GM10248 (cell line): ENCODE measurements at places on chromosomes 13 and 19.
A peak's percentile ranks its signal among the peaks of the same experiment; 100 is the strongest.

DNA sequence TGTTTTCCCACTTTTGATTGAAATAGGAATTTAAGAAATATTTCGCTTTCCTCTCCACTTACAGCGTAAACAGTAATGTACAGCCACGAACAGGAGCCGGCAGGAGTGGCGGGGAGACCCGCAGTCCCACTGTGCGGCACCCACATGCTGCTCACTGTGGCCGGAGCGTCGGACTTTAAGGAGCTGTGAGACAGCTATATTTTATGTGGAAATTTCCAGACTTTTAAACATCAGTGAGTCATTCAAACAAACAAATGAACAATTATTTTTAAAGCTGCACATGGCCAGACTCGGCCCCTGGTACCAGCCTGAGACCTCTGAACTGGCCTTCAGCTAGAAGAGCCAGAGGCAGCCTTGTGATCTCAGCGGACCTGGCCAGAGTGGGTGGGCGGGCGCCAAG is 52.5 kb downstream of the CRYL1 start:
- no peak for DNase-seq

GRCh38 chr13:111385183-111385857 is 64.9 kb downstream of the TEX29 start:
- no peak for DNase-seq

DNA sequence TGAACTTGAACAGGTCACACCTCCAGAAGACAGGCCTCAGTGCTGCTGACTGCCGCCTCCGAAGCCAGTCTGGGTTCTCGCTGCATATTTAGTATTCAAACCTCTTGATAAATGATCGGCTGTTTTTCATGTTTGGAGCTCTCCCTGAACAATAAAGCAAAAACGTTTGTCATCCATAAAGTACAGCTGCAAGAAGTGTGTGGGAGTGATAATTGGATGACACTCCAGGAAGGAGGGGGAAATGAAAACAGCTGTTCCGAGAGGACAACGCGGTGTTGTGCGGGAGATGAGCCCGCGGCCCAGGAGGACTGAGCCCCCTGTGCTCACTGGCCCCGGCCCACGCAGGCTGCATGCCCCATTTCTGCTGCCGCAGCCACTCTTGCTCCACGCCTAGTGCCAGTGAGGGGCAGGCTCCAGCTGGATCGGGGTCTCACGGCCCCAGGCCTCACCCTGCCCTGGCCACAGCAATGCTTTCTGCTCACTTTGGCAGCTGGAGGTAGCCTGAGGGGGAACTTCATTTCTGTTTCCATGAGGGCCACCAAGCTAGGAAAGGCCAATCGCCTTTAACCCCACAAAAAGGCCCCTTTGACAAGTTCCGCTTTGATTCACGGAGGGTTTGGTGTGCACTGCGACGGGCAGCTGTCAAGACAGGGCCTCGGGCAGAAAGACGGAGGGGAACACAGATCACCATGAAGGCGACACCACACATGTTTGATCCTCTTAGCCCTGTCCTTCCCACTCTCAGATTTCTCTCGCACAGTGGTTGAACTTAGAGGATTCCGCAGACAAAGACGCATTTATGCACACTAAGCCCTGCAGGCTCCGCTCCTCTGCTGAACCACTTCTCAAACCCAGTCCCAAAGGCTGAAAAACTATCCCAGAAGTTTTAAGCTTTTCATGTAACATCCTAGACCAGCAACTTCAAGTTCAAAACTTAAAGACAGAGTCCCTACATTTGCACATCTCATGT is 537.6 kb downstream of the EFNB2 start:
- no peak for DNase-seq

DNA sequence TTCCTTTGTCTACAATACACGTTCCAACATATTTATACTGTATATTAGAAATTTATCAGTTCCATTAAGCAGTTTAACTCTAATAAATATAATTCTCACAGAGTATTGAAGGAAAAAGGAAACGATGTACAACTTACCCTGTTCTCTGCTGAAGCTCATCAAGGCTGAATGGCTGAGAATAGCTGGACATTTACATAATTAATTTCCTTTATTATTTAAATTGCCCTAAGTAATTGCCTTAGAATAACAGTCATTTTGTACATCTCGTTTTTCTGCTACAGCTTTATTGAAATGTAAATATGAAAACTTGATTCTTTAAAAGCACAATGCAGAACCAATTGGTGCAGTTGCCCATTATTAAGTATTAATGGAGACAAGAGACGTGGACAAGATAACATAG is 648.3 kb upstream of the ATXN8OS start:
- no peak for DNase-seq

- DNase-seq: peak; percentile 13
These were observed 171.4 kb downstream of the OXGR1 start for GRCh38 chr13:96822895-96823294.

DNA sequence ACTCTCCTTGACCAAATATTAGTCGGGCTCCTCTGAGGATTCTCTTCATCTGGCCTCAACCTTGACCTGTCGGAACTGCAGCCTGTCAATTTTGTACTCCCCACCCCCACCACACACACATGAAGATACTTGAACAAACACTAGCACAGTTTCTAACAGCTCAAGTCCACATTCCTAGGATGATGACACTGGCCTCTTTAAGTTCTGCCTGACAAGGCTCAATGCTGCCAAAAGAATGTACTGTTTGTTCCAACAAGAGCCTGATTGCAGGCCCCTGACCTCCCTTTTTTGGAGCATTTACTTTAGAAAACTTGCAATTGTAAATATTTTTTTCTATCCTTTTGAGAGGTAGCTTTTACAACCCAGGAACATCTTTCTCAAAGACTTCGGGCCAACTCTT is 169.2 kb upstream of the IRS2 start:
- no peak for DNase-seq

- DNase-seq: no peak
These were observed 8.6 kb downstream of the LILRA6 start for GRCh38 chr19:54233941-54234340.

- no peak for DNase-seq
These were observed 8.9 kb downstream of the HAS1 start for GRCh38 chr19:51714848-51715247.

DNA sequence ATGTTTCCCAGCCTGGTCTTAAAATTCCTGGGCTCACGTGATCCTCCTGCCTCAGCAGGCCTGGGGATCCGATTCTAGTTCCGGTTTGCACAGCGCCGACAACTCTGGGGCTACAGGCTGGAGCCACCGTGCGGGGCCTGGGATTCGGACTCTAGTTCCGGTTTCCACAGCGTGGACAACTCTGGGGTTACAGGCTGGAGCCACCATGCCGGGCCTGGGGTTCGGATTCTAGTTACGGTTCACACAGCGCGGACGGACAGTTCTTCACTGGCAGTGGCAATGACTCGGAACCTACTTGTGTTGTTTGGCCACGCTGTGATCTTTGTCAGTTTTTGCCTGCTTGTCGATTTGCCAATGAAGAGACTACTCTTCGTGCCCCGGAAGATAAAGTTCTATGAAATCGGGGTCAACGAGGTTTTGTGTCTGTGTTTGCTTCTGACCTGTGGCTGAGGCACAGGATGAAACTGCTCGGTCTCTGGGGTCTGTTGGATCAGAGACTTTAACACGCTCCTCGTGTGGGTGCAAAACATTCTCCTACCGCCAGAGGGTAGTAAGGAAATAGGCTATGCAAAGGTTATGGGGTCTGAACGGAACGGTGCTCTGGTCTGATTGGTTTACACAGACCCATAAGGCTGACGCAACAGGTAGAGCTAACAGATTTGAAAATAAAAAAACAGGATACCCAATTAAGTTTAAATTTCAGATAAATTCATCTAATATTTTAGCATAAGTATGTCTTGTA is 12.1 kb upstream of the ZSCAN1 start:
- DNase-seq: no peak

DNA sequence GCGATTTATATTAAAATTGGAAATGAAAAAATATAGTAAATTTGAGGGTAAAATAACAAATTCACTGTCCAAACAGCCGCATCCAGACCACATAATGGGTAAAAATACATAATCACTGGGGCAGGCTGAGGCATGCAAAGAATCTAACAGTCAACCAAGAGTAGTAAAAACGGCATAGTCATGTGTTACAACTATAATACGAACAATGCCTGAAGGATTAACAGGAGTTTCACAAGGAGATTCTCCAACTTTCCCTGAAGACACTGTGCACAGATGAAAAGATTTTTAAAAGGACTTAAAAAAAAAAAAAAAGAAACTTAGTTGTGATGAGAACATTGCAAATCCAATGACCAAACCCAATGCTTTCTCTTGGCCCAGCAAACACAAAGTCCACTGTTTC is 20.4 kb upstream of the ATXN8OS start:
- no peak for DNase-seq

DNA sequence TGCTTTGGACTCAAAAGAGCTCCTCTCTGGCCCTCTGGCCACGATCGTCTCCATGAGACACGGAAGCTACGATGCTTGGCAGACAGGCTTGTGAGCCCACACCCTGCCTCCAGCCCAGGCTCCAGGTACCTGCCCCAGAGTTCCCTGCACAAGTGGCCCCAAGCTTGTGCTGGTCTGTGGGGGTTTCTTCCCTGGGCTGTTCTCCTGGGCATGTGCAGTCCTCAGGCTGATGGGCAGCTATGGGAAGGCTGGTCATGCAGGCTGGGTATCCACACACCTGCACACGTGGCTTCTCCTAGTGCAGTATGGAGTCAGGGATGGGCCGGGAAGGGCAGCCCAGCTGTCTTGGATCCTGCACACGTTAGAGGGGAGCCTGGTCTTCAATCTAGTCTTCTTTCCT is 43.1 kb downstream of the TEX29 start:
- DNase-seq: no peak

DNA sequence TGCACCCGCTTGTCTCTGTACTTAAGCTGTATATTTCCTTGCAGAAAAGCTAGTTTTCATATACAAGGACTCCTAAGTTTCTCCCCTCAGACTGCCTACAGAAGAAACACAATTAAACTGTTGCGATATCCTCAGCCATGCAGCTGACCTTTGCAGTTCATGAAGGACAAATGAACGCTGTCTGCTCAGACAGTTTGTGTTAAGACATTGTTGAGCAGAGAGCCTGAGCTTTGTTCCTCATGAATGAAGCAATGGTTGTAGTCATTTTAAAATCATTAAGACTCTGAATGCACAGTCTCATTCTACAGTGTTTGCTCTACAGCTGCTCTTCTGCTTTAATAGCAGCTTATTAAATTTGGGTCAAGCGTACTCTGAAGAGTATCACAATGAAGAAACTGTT is 23.2 kb upstream of the MAB21L1 start:
- DNase-seq: no peak

DNA sequence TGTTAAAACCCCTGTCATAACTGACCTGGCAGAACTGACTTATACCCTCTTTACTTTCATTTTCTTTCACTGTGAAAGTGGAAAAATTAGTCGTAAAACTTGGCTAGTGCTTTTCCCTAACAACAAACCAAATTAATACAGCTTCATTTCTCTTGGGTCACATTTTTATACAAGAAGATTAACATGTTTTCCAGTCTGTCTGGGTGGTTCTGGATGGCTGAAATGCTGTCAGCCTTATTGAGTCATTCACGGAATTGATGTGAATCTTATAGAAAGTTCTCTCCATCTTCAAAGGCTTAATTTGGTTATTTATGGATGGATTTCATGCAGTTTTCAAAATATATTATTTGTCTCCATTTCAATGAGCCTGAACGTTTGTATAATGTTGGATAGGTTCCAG is 440.0 kb downstream of the KCTD12 start:
- no peak for DNase-seq

DNA sequence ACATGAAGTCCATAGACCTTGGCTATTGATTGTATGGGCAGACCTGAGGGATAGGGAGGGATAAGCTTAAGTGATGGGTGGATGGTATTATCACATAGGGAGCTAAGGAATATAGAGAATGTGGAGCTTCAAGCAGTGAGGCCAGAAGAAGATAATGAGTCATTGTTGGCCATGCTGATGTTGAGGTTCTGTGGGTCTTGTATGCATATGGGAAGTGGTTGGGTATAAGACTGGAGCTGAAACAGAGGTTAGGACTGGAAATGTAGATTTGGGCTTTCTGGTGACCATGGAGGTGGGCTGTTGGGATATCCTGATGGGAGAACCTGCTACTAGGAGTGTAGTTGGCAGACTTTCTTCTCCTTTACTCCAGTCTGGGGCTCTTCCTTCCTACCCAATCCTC is 73.7 kb upstream of the TSC22D1 start:
- no peak for DNase-seq

- no peak for DNase-seq
These were observed 563.1 kb downstream of the EFNB2 start for GRCh38 chr13:105972306-105972721.

DNA sequence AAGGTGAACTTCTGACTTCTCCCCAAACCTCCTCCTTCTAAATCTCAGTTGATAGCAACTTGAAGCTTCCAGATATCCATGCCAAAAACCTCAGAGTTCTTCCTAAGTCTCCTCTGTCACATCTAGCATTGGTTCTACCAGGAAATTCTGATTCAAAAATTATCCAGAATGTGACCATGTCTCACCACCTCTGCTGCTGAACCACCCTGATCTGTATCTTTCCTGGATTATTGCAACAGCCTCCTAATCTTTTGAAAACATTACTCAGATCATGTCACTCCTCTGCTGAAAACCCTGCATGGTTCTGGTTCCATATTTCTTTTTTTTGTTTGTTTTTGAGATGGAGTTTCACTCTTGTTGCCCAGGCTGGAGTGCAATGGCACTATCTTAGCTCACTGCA is 78.7 kb upstream of the TNFSF11 start:
- no peak for DNase-seq

- DNase-seq: no peak
These were observed 5.5 kb downstream of the HRC start for GRCh38 chr19:49149652-49150105.

DNA sequence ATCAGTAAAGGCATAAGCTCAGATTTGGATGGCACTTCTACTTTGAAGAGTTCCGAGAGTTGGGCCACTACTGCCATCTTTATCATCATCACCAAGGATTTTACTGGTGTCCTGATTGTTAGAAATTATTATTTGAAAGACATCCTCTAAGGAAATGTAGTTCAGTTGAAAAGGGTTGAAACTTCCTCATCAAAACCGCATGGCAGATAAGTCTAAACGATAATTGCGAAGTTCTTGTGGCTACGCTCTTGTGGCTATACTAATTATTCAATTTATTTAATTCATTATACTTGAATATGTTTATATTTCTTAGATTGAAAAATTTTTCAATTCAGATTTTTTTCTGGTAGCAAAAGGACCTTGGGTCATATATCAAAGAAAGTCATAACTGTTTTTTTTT is 22.4 kb downstream of the TNFRSF19 start:
- DNase-seq: no peak

GRCh38 chr13:94657167-94657566 is 55.2 kb downstream of the SOX21 start:
- no peak for DNase-seq

- peak; percentile 67 for DNase-seq
These were observed 933 bp downstream of the TFPT start for GRCh38 chr19:54114340-54115108.

DNA sequence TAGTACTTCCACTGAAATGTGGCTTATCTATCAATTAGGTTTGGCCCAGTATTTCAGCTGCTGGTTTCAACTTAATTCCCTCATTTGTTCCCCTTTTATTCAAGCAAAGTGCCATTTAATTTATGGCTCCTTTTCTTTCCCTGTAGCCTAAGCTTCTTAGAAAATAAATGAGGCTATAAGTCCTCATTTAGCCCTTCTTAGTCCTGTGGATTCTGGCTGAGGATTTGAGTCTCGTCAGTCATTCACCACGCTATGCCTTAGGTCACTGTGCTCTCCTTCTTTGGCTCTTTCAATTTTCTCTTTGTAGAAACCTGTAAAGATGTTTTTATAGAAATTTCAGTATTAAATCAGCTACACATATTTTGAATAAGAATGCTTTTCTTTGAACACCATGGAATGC is 579.1 kb downstream of the GPC6 start:
- no peak for DNase-seq
